M059J (cell line): ENCODE measurements at places on chromosomes 3 and 15. TPM values are rescaled to one million over a fixed set of nuclear protein-coding genes. Genes with fewer than 3 reads are reported as not detected.

NOX5 gene
- total RNA-seq, result 0.34 and 1.1 TPM in 2 replicates

ZNF774 gene
- 1.6 and 1.7 TPM in 2 replicates for total RNA-seq

CACNA2D3 gene
- 0.91 TPM in 2 replicates for total RNA-seq

CPEB1 gene
- total RNA-seq, result 2.1 and 9.4 TPM in 2 replicates

SAMD7 gene
- total RNA-seq, result not detected in 2 replicates
